Inflammatory macrophage (primary cell): ENCODE measurements at places on chromosomes 4 and X.

DNA sequence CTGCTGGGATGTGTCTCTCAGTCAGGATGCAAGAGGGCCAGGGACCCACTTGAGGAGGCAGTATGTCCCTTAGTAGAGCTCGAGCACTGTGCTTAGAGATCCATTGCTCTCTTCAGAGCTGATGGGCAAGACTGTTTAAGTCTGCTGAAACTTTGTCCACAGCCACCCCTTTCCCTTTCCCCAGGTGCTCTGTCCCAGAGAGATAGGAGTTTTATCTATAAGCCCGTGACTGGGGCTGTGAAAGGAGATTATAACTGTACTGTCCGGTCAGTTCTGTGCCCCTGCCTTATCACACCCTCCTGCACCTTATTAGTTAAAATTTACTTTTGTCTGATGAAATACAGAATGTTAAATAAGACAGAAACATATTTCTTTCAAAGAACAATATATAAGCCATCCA lies 378.4 kb downstream of the PABPC4L start:
- DNase-seq: no peak

DNA sequence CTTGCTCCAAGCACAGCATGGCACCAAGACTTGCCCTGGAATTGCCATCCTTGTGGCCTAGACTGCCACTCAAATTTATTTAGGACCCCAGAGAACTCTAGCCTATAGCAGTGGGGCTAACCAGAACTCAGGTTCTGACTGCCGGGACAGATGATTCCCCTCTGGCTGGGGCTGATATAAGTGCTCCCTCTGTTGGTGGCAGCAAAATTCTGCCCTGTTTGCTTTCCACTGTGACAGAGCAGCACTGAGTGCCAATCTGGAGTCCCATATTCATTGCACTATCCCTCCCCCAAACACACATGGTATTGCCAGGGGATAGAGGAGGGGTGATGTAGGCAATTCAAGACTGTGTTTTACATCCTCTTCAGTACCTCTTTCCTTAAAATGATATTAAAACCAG lies 1081.9 kb downstream of the FAT4 start:
- no peak for DNase-seq

- DNase-seq: no peak
Observed at GRCh38 chrX:24982306-24982965, 33.3 kb downstream of the ARX start.

GRCh38 chr4:181477591-181477990 lies 765.6 kb upstream of the TENM3 start:
- no peak for DNase-seq
